ENCODE measurements at places on chromosomes 3 and 15.

- DNase-seq, result peak; percentile 26
These were observed 295.8 kb downstream of the MAGI1 start for GRCh38 chr3:65742914-65743313.

DNA sequence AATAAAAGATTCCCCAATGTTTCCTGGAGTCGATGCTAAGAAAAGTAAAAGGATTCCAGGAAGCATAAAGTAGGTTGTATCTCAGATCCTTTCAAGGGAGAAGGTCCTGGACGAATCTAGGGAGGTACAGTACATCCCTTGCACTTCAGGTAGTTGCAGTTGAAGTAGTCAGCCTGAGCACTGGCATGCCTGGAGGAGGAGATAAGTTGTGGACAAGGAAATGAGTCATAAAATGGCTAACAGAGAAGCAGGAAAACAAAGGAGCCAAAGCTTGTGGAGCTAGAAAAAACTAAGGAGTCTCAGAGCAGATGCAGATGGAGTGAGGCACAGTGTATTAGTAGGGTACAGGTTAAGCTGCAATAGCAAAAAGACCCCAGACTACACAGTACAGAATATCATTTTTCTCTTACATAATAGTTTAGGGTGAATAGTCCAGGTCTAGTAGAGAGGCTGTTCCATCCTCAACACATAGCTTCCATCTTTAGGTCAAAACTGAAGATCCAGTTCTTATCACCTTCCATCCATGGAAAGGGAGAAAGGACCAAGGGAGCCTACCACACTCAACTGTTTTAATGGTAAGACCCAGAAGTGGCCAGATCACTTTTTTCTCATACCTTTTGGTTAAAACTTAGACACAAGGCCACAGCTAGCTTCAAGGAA lies 41.3 kb downstream of the COL6A5 start:
- DNase-seq, result peak; percentile 36

- no peak for DNase-seq
These were observed 309.1 kb upstream of the ICE2 start for GRCh38 chr15:60787837-60788691.

DNA sequence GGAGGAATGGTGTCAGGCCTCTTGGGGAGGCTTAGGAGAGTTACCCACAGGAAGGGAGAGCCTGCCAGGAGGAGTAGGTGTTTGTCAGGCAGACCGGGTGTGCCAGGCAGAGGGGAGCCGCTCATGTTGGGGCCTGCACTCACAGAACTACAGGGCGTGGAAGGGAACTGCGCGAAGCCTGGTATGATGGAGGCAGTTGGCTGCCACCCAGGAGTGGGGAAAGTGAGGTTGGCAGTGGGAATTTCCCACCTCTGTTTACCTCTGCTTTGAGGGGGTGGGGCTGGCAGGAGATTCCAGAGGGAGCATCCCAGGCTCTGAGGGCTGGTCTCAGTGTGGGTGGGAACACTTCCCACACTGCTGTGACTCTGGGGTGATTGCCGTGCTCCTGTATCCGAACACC lies 99.9 kb downstream of the SLCO3A1 start:
- DNase-seq, result no peak

GRCh38 chr15:69940441-69941300 lies 157.0 kb downstream of the TLE3 start:
- DNase-seq, result no peak

DNA sequence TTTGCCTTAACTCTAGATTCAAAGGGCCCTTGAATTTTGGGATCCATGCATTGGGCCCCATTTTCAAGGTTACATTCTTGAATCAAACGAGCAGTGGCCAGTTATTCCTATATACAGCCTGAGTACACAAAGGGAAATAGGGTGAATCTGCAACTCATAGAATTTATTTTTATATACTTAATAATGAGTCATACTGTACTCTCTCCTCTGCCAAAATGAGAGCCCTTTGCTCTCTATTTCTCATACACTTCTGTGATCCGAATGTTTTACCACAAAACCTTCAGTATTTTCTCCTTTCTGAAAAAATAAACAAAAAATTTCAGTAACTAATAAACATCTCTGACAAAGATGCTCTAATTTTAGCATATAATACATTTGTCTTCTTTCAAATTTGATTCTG lies 116.7 kb downstream of the SERPINI1 start:
- no peak for DNase-seq

- no peak for DNase-seq
These were observed 329.2 kb upstream of the LRRC3B start for GRCh38 chr3:26293329-26293844.

GRCh38 chr3:124653797-124654469 lies 76.3 kb upstream of the UMPS start:
- no peak for DNase-seq

DNA sequence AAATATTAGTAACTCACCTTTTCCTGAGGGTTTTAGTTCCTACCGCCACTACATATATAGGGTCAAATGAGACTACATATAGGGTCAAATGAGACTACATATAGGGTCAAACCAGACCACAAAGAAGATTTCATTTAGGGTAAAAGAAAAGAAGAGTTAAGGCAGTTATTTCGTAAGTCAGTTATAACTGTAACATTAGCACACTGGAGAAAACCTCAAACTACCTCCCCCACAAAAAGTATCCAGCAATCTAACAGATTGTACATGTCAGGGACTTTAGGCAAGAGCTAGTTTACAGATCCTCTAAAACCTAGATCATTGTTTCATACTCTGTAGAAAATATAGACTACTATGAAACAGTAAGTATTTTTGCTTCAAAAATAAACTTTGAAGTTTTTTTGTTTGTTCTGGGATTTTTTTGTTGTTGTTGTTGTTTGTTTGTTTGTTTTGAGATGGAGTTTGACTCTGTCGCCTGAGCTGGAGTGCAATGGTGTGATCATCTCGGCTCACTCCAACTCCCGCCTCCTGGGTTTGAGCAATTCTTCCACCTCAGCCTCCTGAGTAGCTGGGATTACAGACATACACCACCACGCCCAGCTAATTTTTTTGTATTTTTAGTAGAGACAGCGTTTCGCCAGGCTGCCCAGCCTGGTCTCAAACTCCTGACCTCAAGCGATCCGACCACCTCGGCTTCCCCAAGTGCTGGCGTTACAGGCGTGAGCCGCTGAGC lies 92.4 kb upstream of the CGNL1 start:
- no peak for DNase-seq

DNA sequence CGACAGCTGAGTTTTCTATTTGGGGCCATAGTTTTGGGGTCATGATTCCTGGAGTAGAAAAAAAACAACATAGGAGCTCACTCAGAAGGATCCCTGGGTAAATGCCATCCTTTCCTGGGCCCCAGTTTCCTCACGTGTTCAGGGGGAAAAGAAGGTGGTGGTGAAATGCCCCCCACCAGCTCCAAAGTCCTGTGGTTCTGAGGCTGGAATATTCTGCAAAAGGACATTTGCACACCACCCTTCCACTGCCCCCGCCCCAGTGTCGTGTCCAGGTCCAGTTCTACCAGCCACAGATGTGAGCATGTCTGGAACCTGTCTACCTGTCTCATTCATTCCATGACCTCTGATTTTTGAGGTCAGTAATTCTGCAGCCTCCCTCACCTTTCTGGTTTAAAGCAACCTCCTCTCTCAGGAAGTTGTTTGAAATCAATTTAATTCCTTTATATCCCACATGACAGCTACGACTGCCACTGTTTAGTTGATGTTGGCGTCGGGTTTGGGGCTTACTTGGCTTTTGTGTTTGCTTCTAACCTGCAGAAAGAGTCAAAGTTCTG lies 82.1 kb downstream of the SMAD3 start:
- no peak for DNase-seq

GRCh38 chr15:26890988-26891387 lies 24.1 kb downstream of the GABRA5 start:
- DNase-seq, result no peak

DNA sequence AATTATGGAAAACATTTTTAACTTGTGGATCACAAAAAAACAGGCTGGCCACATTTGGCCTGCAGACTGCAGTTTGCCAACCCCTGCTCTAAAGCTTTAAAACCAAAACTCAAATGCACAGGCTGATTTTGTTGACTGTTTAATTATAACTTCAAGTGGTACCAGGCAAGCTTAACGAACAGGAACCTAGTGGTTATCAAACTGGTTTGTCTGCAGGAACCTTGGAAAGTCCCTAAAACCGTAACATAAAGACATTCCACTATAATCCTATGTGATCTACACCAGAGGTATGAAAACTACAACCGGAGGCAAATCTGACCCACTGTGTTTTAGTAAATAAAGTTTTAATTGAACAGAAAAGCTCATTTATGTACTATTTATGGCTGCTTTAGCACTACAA lies 52.4 kb downstream of the TBL1XR1 start:
- DNase-seq, result no peak
